Stimulated activated CD4-positive, alpha-beta T cell treated with anti-CD3 and anti-CD28 coated beads, Interleukin-1b, Interleukin-23, amount 100 ng/mL, for 24 hours (primary cell): ENCODE measurements at places on chromosomes 6 and 20.
A peak's percentile ranks its signal among the peaks of the same experiment; 100 is the strongest.

DNA sequence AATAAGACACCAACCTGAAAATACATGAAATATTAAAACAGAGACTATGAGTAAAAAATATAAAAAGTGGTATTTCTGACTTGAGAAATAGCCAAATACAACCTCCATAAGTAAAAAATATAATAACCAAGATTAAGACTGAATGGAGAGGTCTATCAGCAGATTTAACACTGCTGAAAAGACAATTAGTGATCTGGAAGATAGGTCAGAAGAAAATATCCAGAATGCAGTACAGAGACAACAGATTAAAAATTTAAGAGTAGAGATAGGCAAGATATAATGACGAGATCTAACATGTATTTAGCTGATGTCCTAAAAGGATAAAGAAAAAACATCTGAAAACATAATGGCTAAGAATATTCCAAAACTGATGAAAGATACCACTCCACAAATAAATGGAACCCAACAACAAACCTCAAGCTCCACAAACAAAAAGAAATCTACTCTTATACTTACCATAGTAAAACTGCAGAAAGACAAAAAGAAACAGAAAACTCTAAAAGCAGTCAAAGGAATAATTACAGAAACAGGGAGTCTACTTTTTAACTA, 18.8 kb downstream of the ESF1 start:
- no peak for DNase-seq

DNA sequence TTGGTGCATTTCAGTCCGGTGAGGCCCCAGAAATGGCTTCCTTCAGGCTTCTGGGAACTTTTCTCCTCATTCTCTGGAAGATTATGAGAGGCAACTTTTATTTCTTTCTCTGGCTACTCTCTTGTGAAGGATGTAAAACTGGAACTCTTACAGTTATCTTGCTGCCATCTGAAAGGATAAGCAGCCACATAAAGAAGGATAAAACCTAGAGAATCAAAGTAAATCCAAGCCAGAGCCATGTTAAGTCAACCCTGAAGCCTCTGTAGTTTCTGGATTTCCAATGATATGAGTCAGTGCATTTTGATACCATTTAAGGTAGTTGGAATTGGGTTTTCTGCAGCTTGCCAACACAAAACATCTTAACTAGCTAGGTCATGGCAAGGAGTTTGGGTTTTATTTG, 123.6 kb downstream of the MEI4 start:
- DNase-seq = no peak

- DNase-seq = no peak
Observed at GRCh38 chr20:3678856-3679720, 2.7 kb downstream of the ADAM33 start.

GRCh38 chr6:109478841-109479624, 4.0 kb downstream of the ZBTB24 start:
- no peak for DNase-seq

DNA sequence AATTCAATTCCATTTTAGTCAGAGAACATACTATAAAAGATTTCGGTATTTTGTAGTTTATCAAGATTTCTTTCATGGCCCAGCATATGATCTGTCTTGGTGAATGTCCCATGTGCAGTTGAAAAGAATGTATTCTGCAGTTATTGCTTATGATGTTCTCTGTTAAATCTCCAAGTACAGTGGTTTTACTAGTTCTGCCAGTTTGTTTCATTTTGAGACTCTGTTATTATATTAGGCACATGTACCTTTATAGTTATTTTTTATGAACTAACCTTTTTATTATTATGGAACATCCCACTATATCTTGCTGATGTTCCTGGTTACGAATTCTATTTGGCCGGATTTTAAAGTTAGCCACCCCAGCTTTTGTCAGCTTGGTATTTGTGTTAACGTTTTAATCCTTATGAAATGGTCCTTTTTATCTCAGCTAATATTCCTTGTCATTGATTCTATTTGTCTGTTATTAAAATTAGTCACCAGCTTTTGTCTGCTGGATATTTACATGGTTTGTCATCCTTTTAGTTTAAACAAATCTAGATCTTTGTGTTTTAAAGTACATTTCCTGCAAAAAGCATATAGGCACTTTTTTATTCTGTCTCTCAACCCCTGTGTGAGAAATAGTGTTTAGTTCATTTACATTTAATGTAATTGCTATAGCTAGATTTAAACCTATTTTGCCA, 48.9 kb downstream of the VTA1 start:
- DNase-seq = no peak

- peak; percentile 64 for DNase-seq
Observed at GRCh38 chr20:38893565-38894090, 32.6 kb upstream of the FAM83D start.
